Stimulated activated CD4-positive, alpha-beta T cell treated with anti-CD3 and anti-CD28 coated beads, Interleukin-15, amount 100 ng/mL, for 1 hour (primary cell): ENCODE measurements at places on chromosomes 3 and 15.

DNA sequence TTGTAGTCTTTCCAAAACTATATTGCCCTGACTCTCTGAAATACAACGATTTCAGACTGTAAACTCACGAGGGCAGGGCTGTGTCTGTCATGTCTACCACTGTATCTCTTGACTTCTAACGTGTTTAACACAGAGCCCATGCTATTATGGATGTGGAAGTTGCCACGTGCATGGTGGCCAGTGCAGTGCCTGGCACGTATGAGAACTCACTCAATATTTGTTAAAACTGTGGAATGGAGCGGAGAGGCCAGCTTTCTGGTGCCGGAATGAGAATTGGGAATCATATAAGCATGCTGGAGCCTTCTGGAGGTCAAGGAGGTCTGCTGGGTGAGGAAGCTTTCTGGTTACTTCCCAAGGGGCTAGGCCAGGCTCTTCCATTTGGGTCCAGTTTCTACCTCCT, 220.6 kb upstream of the LYSMD4 start:
- no peak for DNase-seq

DNA sequence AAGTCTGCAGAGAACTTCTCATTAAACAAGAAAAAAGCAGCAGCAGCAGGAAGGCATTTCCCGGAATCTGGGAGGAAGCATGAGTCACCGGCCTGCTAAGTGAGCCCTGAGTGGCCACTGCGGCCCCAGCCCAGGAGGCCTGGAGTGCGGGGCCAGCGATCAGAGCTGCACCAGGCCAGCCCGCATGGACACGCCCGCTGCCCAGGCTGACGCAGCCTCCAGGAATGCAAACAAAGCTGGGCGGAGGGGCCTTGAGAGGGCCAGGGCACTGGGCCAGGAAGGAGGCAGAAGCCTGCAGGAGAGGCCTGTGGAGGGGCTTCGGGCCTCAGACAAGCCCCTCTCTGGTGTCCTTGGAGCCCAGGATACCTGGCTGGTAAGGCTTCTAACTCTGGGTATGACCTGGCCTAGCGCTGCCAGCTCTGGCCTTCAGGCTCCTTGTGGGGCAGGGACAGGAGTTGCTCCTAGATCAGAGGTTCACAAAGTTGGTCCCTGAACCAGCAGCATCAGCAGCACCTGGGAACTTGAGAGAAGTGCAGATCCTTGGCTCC, 101.2 kb downstream of the SMAD6 start:
- DNase-seq = no peak

- no peak for DNase-seq
These were observed 146.0 kb upstream of the GRM7 start for GRCh38 chr3:6714962-6715361.

DNA sequence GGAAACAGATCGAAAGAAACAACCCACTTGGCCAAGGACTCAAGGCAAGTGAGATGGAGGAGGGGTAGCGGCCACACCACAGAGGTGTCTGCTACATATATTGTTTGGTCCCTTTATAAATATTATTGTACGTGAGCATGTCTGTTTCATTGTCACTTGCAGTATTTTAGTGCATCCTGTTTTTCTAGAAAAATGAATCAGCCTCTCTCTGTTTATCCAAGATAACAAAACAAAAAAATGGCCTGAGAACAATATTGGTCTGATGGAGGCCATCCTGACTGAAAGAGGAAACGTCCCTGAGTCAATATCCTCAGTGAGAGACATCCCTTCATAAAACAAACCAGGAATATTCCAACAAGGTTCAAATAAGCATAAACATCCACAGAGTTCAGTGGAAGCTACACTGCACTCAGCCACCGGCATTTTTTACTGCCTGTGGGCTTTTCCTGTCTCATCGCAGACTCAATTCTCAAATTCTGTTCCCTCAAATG, 42.0 kb downstream of the WWTR1 start:
- no peak for DNase-seq

DNA sequence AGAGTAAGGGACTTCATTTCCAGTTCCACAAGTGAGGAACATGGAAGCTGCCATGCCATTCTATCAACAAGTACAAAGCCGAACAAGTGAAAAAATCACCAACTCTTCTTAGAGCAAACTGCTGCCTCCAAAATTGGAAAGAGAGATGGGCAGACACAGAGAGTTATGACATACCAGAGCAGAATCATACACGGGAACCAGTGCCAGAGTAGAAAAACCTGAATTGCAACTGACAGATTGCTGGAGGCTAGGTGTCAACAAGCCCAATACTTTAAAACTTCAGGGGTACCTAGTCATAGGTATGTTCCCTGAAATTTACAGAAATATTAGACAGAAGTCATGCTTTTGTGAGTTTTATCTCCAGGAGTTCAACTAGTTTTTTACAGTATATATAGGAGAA, 62.0 kb downstream of the TTBK2 start:
- no peak for DNase-seq
